ENCODE measurements at places on chromosomes 1 and 21.

- DNase-seq = no peak
These were observed 3.7 kb downstream of the PEAR1 start for GRCh38 chr1:156897078-156897825.

- no peak for DNase-seq
These were observed 32.1 kb downstream of the EYA3 start for GRCh38 chr1:28056129-28056925.

GRCh38 chr1:119840745-119841144, 29.5 kb upstream of the REG4 start:
- DNase-seq = no peak

DNA sequence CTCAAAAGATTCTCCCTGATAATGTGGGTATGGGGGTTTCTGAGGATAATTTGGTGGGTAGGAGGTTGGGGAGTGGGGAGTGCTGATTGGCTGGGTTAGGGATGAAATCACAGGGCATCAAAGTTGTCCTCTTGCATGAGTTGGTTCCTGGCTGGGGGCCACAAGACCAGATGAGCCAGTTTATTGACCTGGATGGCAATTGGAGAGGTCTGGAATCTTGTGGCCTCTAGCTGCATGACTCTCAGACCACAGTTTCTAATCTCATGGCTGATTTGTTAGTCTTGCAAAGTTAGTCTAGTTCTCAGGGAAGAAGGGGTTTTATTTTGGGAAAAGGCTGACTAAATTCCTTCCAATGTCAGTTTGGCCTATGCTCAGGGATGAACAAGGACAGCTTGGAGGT, 3.3 kb upstream of the GBP1 start:
- no peak for DNase-seq

DNA sequence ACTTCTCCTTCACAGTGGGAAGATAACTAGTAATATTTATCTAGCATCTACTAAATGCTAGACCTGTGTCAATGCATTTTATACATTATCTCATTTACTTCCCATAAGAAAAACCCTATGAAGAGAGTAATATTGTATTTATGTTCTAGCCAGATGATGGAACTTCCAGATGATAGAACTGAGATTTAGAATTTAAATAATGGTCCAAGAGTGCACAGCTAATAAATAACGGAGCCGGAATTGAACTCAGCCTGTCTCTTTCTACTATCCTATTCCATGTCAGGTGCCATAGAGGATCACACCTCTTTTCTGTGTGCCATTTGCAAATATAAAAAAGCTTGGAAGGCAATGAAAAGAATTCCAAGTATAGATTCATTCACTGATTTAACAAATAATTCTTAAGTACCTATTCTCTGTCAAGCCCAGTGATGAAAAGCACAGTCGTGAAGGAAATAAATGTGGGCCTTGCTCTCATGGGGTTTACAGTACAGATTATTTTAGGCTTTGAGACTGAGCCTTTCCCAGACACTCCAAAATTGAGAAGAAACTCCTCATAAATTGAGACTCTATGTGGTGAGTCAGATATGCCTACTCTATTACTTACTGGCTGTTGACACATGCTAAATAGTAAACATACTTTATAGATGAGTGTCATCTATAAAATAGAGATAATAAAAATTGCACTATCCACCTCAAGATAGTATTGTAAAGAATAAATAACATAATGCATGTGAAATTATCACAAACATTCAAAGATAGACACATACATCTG, 378.0 kb upstream of the PRMT6 start:
- no peak for DNase-seq

DNA sequence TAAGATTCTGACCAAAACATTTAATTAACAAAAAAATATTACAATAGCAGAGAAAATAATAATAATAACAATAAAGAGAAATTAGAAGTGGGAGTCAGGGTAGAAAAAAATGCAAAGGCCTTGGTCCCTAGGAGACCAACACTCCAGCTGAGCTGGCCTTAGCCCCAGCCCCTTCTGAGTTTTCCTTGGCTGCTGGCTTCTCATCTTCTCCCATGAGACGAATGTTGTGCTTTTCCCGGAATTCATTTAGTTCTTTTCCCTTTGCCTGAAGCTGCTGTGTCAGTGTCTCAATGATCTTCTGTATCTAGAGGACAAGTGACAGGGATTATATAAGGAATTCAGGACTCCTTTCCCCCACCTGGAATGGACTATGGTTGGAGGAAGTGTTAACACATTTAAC, 2.4 kb downstream of the KLHDC9 start:
- no peak for DNase-seq

- DNase-seq = no peak
These were observed 25.8 kb downstream of the ANP32E start for GRCh38 chr1:150210091-150210490.
